ENCODE measurements at places on chromosomes 12 and 14.
A peak's percentile ranks its signal among the peaks of the same experiment; 100 is the strongest.

GRCh38 chr14:99598774-99599173, 5.2 kb downstream of the CCDC85C start:
- DNase-seq, result no peak

GRCh38 chr12:19801941-19802340, 362.6 kb downstream of the AEBP2 start:
- no peak for DNase-seq

DNA sequence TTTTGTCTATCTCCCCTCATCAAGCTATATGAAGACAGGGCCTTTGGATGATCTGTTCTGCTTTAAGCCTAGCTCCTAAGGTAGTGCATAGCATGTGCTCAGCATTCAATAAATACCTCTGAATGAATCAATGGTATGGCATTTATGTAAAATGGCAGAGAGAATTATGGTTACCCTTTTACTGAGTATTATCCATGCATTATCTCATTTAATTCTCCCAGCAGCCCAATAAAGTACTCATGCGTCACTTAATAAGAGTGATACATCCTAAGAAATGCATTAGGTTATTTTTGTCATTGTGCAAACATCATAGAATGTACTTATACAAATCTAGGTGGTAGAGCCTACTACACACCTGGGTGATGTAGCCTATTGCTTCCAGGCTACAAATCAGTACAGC, 269.7 kb downstream of the KSR2 start:
- DNase-seq, result no peak

DNA sequence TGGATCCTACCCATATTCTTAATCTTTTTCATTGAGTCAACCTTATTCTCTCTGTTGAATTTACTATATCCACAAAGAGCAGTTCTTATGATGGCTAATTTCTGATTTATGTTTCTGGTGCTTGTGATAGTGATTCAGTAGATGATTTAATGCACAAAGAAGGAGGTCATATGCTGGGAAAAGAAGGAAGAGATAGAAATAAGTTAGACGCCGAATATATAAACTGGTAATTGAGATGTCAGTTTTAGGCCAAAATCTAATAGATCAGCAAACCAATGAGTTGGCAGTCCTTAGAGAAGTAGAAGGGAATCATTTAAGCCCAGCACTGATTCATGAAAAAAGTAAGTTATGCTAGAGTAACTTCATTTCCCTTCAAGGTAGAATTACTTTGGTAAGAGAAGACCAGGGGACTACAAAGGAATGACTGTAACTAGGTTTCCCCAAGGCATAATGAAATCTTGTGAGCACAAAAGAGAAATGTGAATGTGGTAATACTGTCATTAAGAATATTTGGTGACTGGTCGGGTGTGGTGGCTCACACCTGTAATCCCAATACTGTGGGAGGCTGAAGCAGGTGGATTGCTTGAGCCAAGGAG, 132.4 kb downstream of the TGFB3 start:
- no peak for DNase-seq

DNA sequence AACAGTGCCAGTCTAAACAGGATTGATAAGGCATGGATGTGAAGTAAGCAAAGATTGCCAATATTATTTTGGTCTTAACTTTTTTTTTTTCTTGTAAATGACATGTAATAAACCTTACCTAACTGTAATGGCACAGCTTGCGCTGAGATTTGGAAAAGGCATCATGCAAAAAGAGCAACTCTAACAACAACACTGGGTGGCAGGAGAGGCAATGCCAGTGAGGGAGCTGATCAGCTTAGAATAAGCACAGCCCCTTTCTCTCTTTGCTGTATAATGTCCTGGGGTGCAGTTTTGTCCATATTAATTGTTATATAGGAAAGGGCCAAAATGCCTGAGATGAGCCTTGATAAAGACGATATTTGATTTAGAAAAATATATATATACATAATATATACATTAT, 1589.7 kb upstream of the FLRT2 start:
- peak; percentile 46 for DNase-seq

DNA sequence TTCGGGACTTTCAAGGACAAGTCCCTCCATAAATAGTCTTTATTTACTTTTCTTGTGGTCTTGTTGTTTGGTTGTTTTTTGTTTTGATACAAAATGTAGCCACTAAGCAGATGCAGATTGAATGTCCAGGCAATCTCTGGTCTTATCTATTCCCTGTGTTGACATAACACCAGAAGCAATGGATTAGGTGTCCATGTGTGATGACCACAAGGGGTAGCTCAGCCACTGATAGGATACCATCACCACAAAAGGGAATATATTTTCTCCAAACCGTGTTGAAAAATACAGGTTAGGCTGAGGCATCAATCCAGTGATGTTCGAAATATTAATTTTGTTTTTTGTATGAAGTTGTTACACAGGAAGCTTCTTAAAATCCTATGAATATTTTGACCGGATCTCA, 196.3 kb downstream of the EPS8 start:
- no peak for DNase-seq

GRCh38 chr12:32151552-32151951, 44.9 kb downstream of the BICD1 start:
- DNase-seq, result no peak

DNA sequence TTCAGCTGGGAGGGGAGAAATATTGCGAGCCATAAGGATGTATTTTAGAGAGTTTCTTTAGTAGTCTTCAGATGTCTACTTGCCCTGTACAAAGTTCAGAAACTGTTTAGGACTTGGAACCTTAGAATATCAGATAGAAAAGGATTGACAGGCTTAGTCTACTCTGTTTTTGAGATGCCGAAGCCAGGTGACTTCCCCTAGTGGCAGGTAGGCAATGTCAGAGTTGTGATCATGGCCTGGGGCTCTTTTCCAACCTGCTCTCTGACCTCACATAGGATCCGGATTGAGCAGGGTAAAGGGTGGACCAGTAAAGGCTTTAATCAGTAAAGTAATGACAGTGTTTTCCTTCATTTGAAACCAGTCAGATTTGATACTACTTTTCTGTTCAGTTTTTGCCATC, 59.6 kb downstream of the PRKCH start:
- DNase-seq, result no peak

DNA sequence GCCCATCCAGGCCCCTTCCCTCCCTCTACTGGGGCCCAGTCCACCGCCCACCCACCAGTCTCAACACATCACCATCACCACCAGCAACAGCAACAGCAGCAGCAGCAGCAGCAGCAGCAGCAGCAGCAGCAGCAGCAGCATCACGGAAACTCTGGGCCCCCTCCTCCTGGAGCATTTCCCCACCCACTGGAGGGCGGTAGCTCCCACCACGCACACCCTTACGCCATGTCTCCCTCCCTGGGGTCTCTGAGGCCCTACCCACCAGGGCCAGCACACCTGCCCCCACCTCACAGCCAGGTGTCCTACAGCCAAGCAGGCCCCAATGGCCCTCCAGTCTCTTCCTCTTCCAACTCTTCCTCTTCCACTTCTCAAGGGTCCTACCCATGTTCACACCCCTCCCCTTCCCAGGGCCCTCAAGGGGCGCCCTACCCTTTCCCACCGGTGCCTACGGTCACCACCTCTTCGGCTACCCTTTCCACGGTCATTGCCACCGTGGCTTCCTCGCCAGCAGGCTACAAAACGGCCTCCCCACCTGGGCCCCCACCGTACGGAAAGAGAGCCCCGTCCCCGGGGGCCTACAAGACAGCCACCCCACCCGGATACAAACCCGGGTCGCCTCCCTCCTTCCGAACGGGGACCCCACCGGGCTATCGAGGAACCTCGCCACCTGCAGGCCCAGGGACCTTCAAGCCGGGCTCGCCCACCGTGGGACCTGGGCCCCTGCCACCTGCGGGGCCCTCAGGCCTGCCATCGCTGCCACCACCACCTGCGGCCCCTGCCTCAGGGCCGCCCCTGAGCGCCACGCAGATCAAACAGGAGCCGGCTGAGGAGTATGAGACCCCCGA, 6.8 kb upstream of the RNU7-1 start:
- DNase-seq, result no peak

- DNase-seq, result no peak
These were observed 186.6 kb downstream of the RGS6 start for GRCh38 chr14:72118841-72119240.

DNA sequence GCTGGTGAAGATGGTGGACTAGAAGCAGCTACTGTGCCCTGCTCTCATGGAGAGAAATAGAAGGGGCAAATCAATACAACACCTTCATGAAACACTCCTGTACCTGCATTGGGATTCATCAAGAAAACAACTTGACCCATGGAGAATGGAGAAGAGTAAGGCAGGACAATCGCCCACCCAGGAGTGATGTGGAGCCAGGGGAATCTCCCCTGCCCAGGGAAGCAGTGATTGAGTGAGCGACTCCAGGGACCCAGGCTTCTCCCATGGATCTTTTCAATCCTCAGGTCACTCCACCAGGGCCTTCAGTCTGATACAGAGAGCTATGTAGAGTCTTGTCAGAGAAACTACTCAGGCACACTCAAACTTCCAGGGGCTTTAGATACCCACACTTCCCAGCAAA, 161.9 kb upstream of the DYRK2 start:
- DNase-seq, result no peak

DNA sequence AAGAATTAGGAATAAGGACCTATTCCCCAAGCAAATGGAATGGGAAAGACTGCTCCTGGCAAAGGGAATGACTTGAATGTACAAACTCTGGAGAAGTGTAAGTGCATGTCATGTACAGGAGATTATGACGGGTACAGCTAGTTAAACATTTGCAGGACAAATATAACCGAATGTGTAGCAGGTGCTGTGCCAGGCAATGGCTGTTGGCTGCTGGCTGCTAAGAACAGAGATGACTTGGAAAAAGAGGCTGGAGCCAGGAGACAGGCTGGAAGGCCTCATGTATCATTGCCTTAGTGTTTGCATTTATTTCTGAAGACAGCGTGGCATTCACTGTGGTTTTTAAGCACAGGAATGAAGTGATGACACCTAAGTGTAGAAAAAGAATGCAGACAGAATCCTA, 136.8 kb downstream of the TTC8 start:
- no peak for DNase-seq

GRCh38 chr14:88351966-88352691, 29.1 kb upstream of the KCNK10 start:
- peak; percentile 73 for DNase-seq

GRCh38 chr12:64427988-64428387, 23.8 kb downstream of the XPOT start:
- no peak for DNase-seq

DNA sequence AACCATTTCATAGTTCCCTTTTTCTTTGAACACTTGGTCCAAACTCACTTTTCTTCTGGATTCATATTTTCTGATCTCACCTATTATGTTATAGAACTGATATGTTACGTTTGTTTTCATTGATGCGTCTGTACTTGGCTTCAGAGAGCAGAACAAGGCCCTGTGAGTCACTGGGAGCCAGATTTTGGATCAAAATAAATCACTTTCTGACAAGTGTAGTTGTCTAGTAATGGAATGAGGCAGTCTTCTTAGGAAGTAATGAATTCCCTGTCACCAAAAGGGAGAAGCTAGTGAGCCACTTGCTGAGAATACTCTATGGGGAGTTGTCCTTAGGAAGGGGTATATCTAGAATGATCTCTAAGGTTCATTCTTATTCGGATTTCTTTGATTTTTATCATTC, 10.2 kb downstream of the BICD1 start:
- no peak for DNase-seq

DNA sequence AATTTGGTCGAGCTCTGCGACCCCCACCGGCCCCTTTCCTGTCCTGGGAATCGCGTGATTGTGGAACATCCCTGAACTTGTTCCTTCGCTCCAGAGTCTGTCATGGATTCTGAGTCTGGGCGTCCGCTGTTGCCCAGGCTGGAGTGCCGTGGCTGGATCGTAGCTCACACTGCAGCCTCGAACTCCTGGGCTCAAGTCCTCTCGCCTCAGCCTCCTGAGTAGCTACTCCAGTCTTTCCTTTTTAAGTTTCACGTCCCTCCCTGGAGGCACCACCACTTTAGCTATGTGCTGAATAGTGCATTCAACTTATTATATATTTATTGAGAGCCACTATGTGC, 698 bp downstream of the ACOT6 start:
- DNase-seq, result no peak

- no peak for DNase-seq
These were observed 62.8 kb downstream of the LIN52 start for GRCh38 chr14:74147571-74147970.

GRCh38 chr12:121530600-121531355, 50.0 kb downstream of the KDM2B start:
- DNase-seq, result no peak

DNA sequence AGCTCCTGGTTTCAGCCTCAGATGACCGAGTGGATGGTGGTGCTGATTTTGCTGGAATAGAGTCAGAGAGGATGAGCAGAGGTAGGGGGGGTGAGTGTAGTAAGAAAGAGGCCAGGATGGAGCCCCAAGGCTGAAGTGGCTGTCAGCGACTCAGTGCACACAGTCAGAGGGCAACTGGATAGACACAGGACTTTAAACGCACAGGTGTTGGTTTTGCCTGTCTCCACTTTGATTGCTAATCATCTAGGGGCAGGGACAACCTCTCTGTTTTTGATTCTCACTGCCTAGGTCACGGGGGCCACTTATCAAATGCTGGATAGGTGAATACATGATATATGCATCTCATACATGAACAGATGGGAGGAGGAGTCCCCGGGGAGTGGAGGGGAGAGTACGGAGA, 99.5 kb downstream of the EGLN3 start:
- no peak for DNase-seq

- DNase-seq, result no peak
These were observed 12.8 kb upstream of the YARS2 start for GRCh38 chr12:32768518-32768917.

DNA sequence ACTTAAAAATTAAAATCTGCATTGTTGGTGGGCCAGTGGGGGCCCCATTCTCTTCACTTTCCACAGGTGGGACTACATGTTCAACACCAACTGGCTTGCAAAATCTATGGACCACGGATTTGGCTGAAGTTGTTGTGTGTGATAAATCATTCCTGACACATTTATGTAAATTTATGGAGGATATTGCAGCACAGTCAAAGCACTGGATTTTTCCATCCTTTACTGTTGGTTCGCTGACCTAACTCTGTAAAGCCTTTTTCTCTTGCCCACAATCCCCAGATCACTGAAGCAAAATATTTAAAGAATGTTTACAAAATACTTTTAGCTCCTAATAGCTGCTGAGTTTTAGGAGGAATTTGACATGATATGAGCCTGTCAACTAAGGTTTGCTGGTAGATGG, 219.7 kb upstream of the PRICKLE1 start:
- DNase-seq, result peak; percentile 18

GRCh38 chr14:73358187-73358586, 100.2 kb downstream of the NUMB start:
- no peak for DNase-seq

- DNase-seq, result no peak
These were observed 176.0 kb downstream of the TMEM121 start for GRCh38 chr14:105702275-105702817.

Data from brain (organoid and tissue), 16 donors.